ENCODE measurements at places on chromosomes 7 and 10.
A peak's percentile ranks its signal among the peaks of the same experiment; 100 is the strongest.

- DNase-seq = no peak
Observed at GRCh38 chr10:79260811-79261740, 86.2 kb upstream of the PPIF start.

- DNase-seq = no peak
Observed at GRCh38 chr10:92440578-92440977, 133.3 kb downstream of the IDE start.

- DNase-seq = peak; percentile 14
Observed at GRCh38 chr7:151705636-151706276, 171.2 kb downstream of the PRKAG2 start.

- DNase-seq = no peak
Observed at GRCh38 chr7:128923411-128923800, 12.9 kb upstream of the KCP start.

DNA sequence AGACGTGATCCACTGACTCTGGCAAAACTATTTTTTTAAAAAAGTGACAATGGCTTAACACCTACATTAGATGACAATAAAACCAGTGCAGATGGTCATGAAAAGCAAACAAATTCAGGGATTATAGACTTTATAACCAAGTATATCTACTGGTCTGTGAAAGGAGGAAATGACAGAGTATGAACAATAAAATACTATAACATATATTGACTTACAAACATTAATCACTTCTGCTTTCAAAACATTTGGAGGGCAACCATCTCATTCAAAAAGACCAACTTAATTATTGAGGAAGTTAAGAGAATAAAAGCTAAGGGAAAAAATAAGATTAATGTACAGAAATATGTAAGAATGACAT is 34.8 kb downstream of the JMJD1C start:
- no peak for DNase-seq

DNA sequence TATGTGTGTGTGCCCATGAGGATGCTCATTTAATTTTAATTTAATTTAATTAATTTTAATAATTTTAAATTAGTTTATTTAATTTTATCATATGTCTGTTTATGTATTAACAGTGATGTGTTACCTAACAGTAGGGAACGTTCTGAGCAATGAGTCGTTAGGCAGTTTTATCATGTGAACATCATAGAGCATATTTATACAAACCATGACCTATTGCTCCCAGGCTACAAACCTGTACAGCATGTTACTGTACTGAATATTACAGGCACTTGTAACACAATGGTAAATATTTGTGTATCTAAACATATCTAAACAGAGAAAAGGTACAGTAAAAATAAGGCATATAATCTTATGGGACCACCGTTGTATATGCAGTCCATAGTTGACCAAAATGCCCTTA is 13.7 kb upstream of the CFAP69 start:
- DNase-seq = no peak

GRCh38 chr10:68074031-68074774 is 880 bp downstream of the HERC4 start:
- DNase-seq = no peak

DNA sequence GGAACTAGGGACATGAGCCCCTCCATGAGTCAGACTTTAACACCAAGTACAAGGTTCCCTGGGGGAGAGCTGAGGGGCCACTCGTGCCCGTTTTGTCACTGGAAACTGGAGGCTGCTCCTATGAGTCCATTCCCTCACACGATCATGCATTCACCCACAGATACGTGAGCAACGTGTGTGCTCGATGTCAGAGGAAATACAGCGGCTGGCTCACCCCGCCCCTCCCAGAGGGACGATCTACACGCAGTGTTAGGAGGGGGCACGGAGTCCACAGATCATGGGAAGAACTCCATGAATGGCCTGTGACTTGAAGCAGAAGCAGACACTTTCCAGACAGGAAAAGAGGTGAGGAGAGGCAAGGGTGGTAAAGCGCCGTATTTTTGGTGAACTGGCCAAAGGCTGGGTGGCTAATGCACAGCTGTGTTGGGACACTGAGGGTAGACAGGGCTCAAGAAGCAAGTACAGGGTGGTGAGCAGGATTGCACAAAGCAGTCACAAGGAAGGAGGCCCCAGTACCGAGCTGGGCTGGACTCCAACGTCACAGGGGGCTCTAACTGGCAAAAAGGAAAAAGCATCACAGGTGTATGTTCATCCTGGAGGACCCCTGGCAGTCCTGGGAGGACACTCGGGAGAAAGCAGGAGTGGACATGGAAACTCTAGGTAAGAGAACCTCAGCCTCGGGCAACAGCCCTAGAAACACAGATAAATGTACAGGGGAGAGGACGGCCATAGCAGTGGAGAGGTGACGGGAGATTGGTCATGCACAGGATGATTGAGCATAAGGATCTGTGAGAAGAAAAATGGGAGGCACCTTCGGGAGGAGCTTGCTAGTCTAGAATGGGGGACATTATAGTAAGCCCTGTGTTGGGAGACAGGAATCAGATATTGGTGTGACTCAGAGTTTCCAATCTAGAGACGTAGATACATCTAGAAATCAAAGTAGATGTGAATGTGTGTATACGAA is 41.2 kb downstream of the TNS3 start:
- no peak for DNase-seq

- no peak for DNase-seq
Observed at GRCh38 chr10:61708846-61709245, 46.1 kb downstream of the CABCOCO1 start.

- peak; percentile 6 for DNase-seq
Observed at GRCh38 chr10:14200698-14201544, 129.8 kb downstream of the FRMD4A start.

GRCh38 chr7:1671594-1672451 is 1.7 kb downstream of the ELFN1 start:
- DNase-seq = no peak

GRCh38 chr10:114310346-114310745 is 71.3 kb downstream of the VWA2 start:
- no peak for DNase-seq

- DNase-seq = no peak
Observed at GRCh38 chr7:128217030-128217805, 23.9 kb upstream of the LEP start.

DNA sequence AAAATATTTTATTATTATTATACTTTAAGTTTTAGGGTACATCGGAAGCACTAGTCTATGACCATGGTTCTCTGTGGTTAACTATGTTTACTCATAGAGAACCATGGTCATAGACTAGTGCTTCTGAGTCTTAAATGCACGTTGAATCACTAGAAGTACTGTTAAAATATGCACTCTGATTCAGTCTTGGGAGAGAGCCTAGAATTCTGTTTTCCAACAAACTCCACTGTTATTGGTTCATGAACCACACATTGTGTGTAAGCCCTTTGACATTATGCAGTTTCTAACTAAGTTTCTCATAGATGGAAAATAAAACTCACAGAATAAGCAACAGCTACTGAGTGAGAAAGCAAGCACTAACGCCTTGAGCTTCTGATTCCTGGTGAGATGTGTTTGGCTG is 1120.6 kb downstream of the SORCS1 start:
- DNase-seq = no peak

- DNase-seq = no peak
Observed at GRCh38 chr10:62453274-62453673, 79.1 kb downstream of the ZNF365 start.

- no peak for DNase-seq
Observed at GRCh38 chr10:20166096-20166675, 350.0 kb downstream of the PLXDC2 start.

DNA sequence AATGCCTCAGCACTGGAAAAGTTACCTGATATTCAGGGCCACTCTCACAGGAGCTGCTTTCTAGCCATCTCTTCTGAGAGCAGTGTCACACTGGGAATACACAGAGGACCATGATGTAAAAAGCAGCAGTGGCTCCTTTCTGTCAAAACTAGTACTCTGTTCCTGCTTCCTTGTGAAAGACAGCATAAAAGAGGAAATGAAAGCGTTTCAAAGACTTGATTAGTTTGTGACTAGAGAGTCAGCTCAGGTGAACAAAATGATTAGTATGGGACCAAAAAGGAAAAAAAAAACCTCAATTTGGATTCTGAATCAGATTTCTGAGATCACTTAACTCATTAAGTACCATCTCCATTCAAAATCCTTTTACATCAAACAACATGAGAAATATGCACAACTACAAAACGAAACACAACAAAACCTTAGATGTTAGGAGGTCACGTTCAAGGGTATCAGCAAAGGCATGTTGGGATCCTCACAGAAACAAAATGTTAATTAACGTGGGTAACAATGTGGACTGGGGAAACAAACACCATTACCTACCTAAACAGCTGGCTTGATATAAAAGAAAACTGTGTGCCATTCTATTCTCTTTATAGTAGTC is 103.7 kb downstream of the MACC1 start:
- DNase-seq = no peak

- DNase-seq = no peak
Observed at GRCh38 chr7:44183386-44183785, 5.9 kb downstream of the GCK start.

DNA sequence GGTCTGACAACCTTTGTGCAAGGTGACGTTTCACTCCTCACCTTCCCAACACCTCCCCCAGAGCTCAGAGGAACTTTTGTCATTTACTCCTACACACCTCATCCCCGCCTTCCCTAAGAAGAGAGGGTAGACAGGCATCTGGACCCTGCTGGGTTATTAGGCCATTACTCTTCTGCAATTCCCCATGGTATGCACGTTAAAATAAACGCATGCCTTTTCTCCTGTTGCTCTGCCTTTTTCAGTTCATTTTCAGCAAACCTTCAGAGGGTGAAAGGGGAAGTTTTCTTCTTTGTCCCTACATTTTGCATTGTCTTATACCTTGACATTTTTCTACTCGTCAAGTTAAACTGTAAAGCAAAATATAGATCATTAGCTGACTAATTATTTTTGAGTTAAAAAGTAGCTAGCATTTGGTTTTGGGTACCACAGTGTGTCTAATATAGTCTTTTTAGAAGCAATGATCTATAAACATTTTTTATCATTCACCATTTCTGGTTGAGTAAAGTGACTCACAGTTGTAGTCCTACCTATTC is 10.5 kb upstream of the EDRF1 start:
- no peak for DNase-seq

DNA sequence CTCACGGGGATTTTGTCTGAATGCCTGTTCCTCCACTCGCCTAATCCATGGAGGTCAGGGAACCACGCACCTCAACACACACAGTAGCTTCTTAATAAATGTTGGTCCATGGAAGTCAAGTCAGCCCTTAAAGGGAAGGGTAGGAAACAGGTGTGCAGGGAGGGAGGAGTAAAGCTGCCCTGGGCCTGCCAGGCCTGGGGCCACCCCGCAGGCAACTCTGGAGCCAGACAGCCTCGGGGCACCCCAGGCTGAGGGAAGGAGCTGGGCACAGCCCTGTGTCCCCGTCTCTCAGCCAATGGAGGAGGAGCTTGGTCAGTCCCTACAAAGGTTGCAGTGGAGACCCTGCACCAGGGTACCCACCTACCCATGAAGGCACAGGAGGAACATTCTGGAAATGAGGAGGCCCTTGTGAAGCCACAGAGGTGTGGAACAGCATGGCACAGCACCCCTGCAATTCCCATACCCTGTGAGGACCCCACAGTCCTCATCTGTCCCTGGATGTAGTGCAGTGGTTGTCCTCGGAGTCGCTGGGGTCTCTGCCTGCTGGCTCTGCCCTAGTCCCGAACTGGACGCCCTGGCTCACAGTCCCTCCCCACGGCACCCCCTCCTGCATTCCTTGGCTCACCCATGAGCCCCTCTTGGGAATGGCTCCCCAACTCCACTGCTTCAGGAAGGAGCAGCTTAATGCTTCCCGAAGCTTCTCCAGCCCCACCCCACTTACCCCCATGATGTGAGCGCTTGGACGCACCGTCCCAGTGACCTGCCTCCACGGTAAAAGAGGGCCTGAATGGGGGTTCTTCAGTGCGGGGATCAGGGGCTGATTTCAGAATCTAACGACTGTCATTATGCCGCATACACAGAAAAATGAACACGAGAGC is 79.2 kb upstream of the INSIG1 start:
- DNase-seq = no peak

- DNase-seq = no peak
Observed at GRCh38 chr10:100364735-100365391, 17.8 kb downstream of the SCD start.

- DNase-seq = no peak
Observed at GRCh38 chr7:116324582-116324981, 114.2 kb downstream of the TES start.

GRCh38 chr7:42014625-42015618 is 222.1 kb downstream of the GLI3 start:
- DNase-seq = peak; percentile 46

- no peak for DNase-seq
Observed at GRCh38 chr7:51238981-51239495, 77.6 kb downstream of the COBL start.

DNA sequence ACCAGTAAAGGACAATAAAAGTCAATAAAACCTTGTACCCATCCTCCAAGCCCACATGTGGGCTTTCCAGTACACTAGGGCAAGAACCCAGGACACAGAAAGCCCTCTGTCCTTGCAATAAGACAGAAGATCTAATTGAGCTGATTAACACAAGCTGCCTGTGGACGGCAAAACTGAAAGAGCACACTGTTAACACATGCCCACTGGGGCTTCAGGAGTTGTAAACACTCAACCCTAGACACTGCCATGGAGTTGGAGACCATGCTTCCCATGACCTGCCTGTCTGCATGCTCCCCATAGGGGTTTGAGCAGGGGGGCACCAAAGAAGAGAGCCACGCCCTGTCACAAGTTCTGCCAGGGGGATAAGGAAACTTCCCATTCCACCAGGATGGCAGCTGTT is 22.6 kb upstream of the WIPF3 start:
- no peak for DNase-seq

GRCh38 chr7:44738051-44738723 is 10.5 kb upstream of the ZMIZ2 start:
- DNase-seq = no peak

- DNase-seq = no peak
Observed at GRCh38 chr10:25304606-25305005, 129.8 kb downstream of the GPR158 start.

DNA sequence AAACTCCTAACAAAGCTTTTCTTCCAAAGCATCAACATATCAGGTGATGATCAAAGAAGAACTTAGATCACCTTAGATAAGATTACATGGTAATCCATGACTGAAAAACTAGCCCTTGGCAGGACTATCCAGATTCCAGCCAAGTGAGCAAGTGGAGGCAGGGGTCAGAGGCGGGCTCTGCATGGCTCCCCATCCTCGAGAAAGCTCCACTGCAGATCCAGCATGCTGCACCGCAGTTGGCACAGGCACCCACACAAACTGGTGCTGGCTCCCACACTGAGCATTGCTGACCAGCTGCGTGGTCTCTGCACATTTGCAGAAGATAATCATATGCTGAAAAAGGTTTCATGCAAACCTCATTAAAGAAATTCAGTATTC is 10.1 kb downstream of the PSAP start:
- no peak for DNase-seq

GRCh38 chr7:26508481-26508880 is 216.8 kb downstream of the SNX10 start:
- no peak for DNase-seq

GRCh38 chr10:105726149-105726548 is 1085.1 kb downstream of the SORCS3 start:
- no peak for DNase-seq

- peak; percentile 2 for DNase-seq
Observed at GRCh38 chr7:54778696-54779540, 19.9 kb upstream of the SEC61G start.

- DNase-seq = no peak
Observed at GRCh38 chr7:33248671-33249070, 119.3 kb downstream of the BBS9 start.
